ENCODE measurements at places on chromosomes 5 and 9. TPM values are rescaled to one million over a fixed set of nuclear protein-coding genes. Genes with fewer than 3 reads are reported as not detected.

GRCh38 chr5:17343675-17344074 lies 126.2 kb downstream of the BASP1 start:
- DNase-seq: no peak

- DNase-seq: no peak
These were observed 75.6 kb downstream of the PRRT1B start for GRCh38 chr9:131620764-131621520.

DNA sequence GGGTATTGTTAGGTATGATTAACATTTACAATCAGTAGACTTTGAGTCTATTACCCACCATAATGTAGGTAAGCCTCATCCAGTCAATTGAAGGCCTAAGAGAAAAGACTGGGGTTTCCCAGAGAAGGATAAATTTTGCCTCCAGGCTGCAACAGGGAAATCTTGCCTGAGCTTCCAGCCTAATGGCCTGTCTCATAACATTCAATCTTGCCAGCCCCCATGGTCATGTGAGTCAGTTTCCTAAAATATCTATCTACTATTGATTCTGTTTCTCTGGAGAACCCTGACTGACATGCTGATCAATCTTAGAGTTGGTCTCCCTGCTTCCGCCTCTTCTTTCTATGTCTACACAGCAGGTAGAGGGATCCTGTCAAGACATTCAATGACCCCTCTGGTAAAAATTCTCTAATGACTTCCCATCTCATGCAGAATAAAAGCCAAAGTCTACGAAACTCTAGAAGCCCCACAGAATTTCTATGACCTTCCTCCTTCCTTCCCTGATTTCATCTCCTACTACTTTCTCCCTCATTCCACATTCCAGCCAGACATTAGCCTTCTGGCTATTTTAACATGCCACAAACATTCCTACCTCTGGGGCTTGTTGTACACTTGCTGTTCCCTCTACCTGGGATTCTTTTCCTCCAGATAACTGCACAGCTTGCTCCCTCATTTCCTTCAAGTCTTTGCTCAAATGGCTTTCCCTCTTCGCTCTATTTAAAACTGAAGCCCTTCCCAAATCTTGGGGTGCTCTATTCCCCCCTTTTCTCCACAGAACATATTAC lies 60.2 kb downstream of the FBXW11 start:
- DNase-seq: no peak

DNA sequence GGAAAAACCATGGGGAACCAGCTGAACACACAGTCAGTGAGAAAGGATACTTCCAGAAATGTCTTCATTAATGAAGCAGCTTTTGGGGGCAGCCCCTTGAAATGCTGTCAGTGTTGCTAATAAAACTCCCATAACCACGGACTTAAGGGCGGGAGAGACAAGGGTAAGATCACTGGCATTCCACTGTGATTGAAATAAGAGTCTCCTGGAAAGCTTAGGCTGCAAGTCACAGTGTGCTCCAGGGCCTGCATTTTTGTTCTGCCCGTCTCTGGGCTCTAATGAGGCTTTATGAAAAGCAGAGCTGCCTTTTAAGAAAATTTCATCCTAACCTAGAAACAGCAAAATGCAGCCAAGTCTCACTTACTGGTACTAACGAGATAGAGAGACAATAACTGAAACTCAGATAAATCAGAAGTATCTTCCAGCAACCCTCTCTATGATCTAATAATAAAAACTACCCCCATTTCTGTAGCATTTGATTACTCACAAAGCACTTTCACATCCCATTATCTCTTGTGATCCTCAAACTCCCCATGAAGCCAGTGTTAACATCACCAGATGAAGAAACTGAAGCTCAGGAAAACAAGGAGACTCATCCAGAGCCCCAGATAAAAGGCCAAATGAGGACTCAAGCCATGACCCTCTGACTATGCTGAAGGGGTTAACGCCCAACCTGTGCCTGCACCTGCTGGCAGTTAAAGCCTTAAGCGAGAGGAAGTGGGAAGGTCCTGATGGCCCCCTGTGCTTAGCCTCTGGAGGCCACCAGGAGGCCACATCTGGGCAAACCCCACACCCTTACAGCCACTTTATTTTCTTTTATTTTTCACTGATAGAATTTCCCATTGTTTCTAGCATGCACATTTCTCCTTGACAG lies 37.5 kb downstream of the SPOCK1 start:
- DNase-seq: no peak

DNA sequence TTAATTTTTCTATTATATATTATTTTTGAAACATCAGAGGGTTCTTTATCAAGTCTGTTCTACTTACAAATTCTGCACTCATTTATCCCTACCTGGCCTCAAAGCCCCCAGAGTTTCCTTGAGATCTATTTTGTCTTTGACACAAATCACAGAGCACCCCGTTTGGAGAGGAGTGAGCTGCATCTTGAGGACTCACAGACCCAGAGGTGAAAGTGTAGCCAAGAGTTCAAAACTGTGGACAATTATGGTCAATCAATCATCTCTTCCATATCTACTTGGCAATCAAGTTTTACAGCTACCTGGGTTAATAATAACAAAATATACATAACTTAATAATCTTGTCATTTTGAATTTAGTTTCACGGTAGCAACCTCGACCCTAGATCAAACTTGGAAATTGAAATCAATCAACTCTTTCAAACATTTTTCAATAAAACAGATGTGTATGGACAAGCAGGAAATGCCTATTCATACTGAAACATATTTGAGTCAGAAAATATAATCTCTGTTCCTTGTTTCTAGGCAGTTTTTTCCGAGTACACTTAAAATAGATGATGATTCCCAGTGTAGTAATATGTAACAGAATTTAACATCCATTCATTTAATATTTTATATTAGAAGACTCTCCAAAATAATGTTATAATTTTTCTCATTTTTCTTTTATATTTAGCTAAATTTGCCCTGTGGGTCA lies 13.7 kb upstream of the SYK start:
- DNase-seq: no peak

- no peak for DNase-seq
These were observed 73.4 kb downstream of the HABP4 start for GRCh38 chr9:96523374-96523773.

DNA sequence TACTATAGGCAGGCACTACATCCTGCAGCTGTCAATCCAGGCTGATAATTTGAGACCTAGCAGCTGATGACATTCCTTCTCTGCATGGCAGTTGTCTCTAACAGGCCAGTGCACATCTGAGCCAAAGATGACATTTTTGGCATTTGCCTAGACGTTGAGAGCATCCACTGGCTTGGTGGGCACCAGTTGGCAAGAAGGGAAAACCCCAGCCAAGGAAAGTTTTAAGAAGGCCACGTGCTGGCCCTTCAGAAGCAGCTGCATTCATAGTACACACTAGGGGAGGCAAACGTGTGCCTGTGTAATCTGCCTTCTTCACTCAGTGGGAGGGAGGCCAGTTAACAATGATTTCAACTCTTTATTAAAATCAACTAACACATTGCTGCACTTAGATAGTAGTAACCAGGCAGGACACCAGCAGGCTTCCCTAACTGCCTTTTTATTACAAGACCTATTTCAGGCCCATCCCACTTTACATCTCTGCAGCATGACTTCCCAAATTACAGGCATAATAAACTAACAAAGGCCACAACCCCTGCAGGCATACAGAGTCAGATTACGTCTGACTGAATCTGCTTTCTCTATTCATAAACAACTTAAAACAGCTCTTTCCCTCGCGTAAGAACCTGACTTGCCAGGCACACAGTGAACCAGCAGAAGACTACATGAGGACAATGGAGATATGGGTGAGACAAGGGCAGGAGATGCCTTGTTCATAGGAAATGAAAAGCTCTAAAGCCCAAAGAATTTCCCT lies 576.3 kb downstream of the PDE4D start:
- DNase-seq: peak; percentile 17

GRCh38 chr9:89786655-89787054 lies 181.8 kb downstream of the GADD45G start:
- DNase-seq: no peak

GRCh38 chr9:114987116-114987515 lies 56.7 kb upstream of the TNFSF8 start:
- no peak for DNase-seq

GRCh38 chr5:171845857-171846256 lies 60.2 kb downstream of the SMIM23 start:
- DNase-seq: no peak

GRCh38 chr5:159805021-159805420 lies 111.3 kb upstream of the ADRA1B start:
- DNase-seq: peak; percentile 58

DNA sequence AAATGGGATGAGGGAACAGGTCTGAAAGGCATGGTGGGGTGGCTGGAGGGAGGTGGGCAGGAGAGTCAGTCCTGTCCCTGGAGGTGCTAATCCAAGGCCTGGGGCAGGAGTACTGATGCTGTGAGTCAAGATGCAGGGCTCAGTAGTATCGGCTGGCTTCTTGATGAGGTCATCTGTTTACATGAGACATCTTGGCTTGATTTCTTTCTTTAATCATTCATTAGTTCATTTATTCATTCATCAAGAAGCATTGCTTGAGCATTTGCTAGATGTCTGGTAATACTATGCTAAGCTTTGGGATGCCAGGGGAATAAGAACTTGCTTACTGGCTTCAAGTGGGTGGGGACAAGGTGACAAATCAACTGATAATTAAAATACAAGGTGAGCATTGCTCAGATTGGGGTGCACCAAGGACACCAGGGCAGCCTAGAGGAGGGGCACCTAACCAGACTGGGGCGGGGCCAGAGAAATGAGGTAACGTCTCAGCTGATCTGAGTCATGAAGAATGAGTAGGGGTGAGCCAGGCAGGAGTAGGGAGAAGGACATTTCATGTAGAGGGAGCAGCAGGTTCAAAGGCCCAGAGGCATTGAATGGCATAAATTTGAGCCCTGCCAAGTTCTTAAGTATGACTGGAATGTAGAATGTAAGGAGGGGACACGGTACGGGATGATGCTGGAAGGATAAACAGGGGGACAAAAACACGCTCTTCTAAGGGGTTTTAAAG lies 88.8 kb downstream of the EGFLAM start:
- DNase-seq: no peak

- no peak for DNase-seq
These were observed 201.7 kb upstream of the PTGER4 start for GRCh38 chr5:40477856-40478546.

- no peak for DNase-seq
These were observed 66.1 kb downstream of the FBXL17 start for GRCh38 chr5:108315829-108316228.

DNA sequence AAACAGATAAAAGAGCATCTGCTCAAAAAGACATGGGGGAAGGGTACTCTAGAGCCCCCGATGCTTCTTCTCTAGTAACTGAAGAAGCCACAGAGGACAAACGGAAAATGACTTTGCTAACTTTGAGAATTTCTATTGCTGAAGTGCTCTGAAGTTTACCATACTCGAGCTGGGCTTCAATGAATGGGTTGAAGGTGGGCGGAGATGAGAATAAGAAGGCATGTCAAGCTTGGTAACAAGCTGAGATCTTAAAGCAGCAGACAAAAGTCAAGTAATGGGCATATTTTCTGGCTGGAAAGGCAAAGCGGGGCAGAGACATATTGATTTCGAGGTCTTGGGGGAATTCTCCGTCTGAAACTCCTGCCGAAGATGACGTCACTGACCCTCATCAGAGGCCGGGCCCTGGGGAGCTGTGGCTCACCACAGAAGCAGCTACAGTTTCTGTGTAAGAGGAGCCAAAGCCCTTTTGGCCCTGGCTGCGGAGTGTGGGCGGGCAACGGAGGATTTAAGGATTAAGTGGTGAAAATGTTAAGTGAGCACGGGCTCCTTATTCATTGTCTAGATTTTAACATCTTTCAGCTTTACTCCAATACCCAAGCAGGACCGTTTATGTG lies 115.8 kb upstream of the SLIT3 start:
- no peak for DNase-seq

GRCh38 chr5:89289604-89290003 lies 406.6 kb upstream of the MEF2C start:
- no peak for DNase-seq

DNA sequence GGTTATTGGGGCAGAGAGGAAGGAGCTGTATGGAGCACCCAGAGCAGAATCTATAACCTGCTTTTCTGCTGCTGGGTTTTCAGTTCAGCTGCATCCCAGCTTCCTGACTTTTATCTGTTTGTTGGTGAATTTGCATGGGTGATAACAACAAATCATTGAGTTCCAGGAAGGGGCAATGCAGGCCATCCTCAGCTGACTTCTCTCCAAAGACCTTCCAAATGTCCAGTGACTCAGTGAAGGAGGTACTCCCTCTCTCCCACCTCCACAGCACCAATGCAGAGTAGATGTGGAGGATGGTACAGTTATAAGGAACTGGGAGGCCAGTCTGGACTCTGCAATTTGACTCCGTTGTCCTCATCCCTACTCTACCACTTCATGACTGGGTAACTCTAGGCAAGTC lies 1.6 kb upstream of the TXN start:
- no peak for DNase-seq

The SLC34A1 gene
- polyA plus RNA-seq: not detected

- DNase-seq: no peak
These were observed 582.2 kb downstream of the KIF4B start for GRCh38 chr5:155595791-155596190.

DNA sequence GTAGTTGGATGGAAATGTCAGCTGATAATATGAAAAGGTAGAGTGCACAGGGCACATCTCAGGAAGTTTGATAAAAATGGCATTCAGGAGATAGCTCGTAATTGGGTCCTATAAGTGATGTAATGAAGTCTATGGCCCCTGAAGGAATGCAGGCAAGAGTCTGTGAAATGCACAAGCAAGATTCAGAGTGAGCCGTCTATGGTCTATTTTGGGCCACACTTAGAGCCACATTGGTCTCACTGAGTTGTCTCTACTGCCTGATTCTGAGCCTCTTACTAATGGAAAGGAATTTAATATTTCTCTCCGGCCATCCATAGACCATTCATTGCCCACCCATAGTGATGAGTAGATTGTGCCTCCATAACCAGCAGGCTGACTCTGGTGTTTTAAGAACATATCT lies 111.3 kb upstream of the KCNN2 start:
- no peak for DNase-seq

Data from BJ (cell line).